ENCODE measurements at places on chromosomes 6 and 20.

DNA sequence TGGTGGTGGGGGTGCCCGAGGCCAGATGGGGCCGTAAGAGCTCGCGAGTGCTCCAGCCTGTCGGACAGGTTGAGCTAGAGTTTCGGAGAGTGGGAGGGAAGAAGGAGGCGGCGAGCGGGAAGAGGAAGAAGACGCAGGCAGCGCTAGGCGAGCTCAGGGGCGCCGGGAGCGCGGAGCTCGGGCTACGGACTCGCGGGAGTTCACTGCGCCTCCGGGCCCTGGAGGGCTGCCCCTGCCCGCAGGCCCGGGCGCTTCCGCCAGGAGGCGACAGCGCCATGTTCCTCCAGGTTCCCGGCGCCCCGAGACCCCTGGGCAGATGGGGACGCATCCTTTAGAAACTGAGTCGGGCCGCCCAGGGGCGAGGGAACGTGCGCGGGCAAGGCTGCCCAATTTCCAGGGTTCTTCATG is 984 bp downstream of the TFAP2C start:
- no peak for DNase-seq
- no peaks in the 10 kb centered on the region for H3K36me3 ChIP-seq
- peaks cover 100% of the 10 kb centered on the region for H3K27me3 ChIP-seq
- peak overlapping the region; percentile 61 for H3K4me3 ChIP-seq
- peaks cover 53% of the 10 kb centered on the region for H3K4me1 ChIP-seq

GRCh38 chr6:5670381-5670780 is 336.3 kb downstream of the NRN1 start:
- no peak overlapping the region for H3K4me3 ChIP-seq
- DNase-seq: no peak
- peak overlapping the region; percentile 68 for H3K27ac ChIP-seq
- H3K36me3 ChIP-seq: no peaks in the 10 kb centered on the region
- peaks cover 48% of the 10 kb centered on the region for H3K4me1 ChIP-seq
- H3K27me3 ChIP-seq: no peaks in the 10 kb centered on the region

DNA sequence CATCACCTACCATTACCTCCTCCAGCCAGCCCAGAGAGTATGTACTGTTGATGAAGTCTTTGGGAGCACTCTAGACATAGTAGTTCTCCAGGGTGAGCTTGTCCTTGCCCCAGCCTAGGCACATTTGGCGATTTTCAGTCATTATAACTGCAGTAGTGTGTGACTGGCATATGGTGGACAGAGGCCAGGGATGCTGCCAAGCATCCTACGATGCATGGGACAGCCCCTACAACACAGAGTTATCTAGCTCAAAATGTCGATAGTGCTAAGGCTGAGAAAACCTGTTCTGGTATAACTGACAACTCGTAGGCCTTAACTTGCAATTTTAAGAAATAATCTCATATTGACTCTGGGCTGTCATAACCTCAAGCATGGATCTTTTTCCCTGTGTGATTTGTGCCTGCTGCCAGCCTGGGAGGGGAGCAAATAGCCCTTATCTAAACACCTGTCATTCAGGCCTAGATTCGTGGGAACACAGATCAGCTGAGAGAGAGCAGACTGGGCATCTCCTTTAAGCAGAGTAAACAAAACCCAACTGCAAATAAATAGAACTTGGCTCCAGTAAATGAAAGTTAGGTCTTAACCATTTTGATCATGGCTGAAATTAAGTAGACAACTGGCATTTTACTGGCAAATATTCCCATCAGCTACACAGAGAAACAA is 102.6 kb downstream of the SPTLC3 start:
- no peaks in the 10 kb centered on the region for H3K4me1 ChIP-seq
- no peaks in the 10 kb centered on the region for H3K36me3 ChIP-seq
- no peaks in the 10 kb centered on the region for H3K27me3 ChIP-seq
- no peak for DNase-seq
- no peak overlapping the region for H3K4me3 ChIP-seq
- H3K27ac ChIP-seq: no peak overlapping the region

- no peak overlapping the region for H3K4me3 ChIP-seq
- H3K36me3 ChIP-seq: no peaks in the 10 kb centered on the region
- H3K27me3 ChIP-seq: no peaks in the 10 kb centered on the region
- no peak for DNase-seq
Observed at GRCh38 chr6:149209871-149210775, 107.4 kb upstream of the TAB2 start.

DNA sequence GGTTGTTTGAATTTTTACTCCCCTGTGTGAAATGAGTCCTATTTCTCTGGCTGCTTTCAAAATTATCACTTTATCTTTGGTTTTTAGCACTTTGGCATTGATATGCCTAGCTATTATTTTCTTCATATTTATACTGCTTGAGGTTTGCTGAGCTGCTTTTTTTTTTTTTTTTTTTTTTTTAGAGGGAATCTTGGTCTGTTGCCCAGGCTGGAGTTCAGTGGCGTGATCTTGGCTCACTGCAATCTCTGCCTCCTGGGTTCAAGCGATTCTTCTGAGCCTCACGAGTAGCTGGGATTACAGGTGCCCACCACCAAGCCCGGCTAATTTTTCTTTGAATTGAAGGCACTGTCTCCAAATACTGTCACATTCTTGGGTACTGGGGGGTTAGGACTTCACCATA is 40.6 kb downstream of the STXBP5 start:
- peaks cover 86% of the 10 kb centered on the region for H3K36me3 ChIP-seq
- no peak overlapping the region for H3K27ac ChIP-seq
- no peaks in the 10 kb centered on the region for H3K4me1 ChIP-seq

- no peaks in the 10 kb centered on the region for H3K4me1 ChIP-seq
- H3K27me3 ChIP-seq: peaks cover 91% of the 10 kb centered on the region
Observed at GRCh38 chr6:28737750-28738395, 185.9 kb downstream of the TRIM27 start.

- no peak overlapping the region for H3K27ac ChIP-seq
- DNase-seq: no peak
- peaks cover 29% of the 10 kb centered on the region for H3K27me3 ChIP-seq
Observed at GRCh38 chr20:31858760-31859083, 11.6 kb downstream of the DUSP15 start.

DNA sequence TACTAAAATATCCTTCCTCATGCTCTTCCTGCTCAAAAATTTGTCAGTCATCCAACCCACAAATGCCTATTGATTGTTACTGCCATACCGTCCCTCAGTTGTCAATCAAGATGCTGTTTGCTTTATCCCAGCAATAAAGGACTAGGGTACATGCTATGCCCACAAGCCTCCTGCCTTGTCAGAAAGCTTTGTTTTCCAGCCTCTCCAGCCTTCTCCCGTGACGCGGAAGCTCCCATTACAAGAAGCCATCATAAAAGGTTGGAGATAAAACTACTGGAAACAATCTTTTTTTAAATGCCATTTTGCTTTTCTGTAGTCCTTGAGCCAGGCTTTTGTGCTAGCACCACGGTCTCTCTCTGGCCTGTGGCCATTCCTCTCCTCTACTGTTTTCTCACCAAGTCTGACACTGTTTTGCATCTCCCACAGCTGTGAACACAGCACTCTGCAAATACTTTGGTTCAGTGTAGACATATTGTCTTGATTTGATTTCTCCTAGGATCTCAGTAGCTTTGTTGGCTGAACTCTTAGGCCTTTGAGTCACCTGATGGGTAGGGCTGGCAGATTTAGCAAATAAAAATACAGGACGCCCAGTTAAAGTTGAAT is 495.7 kb upstream of the JARID2 start:
- no peaks in the 10 kb centered on the region for H3K36me3 ChIP-seq
- peaks cover 12% of the 10 kb centered on the region for H3K4me1 ChIP-seq
- H3K27me3 ChIP-seq: no peaks in the 10 kb centered on the region
- no peak overlapping the region for H3K4me3 ChIP-seq
- H3K27ac ChIP-seq: no peak overlapping the region

DNA sequence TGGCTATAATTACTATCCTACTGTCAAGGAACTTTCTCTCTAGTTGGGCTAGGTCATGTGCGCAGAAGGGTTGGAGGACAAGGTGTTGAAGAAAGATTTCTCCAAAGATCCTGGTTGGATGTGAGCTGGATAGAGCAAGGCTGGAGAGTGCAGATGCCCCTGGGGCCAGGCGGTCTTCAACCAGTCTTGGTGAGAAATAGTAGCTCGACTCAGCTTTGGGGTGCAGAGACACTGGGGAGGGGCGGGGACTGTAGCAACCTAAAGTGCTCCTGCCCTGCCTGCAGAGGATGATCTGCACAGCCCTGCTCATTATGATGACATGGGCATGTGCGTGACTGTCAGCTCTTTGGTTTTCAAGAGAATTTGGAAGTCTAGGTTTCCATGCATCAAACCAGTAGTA is 35.9 kb downstream of the PHACTR3 start:
- no peak overlapping the region for H3K27ac ChIP-seq
- H3K36me3 ChIP-seq: no peaks in the 10 kb centered on the region
- H3K27me3 ChIP-seq: no peaks in the 10 kb centered on the region
- no peaks in the 10 kb centered on the region for H3K4me1 ChIP-seq
- DNase-seq: no peak

DNA sequence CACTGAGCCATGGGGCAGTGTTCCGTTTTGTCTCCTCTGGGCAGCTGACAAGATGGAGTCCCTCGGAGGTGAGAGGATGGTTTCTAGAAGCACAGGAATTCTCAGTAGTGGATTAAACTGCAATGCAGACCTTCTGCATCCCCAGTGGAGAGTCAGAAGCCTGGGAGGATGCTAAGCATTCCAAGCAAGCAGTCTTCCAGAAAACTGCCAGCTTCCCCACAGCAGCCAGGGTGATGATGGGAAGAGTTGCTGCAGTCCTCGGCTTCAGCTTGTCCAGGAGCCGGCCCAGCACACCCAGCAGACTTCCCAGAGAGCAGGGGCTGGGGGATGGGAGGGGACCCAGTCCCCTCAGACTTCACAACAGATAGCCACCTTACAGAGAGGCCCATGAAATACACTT is 163.6 kb downstream of the LY86 start:
- no peaks in the 10 kb centered on the region for H3K36me3 ChIP-seq
- H3K4me3 ChIP-seq: no peak overlapping the region

DNA sequence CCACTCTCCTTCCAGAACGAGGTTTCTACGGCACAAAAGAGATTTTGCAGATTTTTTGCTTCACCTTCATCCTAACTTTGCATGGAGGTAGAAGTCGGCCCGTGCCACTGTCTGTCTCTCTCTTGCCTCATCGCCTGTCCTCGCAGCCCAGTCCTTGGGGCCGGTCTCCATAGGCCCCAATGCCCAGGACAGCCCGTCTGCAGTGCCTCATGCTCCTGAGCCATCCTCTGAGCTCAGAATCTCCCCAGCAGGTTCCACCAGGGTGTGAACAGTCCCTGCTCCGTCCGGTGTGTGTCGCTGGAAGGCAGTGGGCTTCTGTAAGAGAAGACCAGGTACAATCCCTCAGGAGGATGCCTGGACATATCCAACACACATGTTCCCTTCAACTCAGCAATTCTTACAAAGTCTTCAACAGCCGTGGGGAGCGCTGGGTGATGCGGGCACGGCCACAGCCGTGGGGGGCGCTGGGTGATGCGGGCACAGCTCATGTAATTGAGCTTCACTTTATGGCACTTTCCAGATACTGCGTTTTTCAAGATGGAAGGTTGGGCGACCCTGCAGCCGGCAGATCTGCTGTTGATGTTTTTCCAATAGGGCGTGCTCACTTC is 231.9 kb downstream of the DLL1 start:
- H3K36me3 ChIP-seq: no peaks in the 10 kb centered on the region
- no peak overlapping the region for H3K27ac ChIP-seq
- H3K4me1 ChIP-seq: no peaks in the 10 kb centered on the region
- no peaks in the 10 kb centered on the region for H3K27me3 ChIP-seq
- H3K4me3 ChIP-seq: no peak overlapping the region

DNA sequence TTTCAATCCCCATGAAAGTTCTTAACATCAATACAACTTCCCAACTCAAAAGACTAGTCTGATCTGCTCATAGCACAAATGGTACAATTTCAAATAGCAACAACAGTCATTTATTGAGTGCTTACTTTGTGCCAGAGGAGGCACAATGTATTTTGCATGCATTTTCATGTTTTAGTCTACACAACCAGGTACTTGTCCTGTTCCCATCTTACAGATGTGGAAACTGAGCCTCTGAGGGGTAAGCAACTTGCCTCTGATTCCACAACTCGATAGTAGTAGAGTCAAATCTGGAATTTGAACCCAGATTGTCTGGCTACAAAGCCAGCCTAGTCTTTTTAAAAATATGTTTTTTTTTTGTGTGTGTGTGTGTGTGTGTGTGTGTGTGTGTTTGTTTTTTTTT is 45.6 kb upstream of the TBC1D7 start:
- peaks cover 44% of the 10 kb centered on the region for H3K4me1 ChIP-seq
- no peaks in the 10 kb centered on the region for H3K27me3 ChIP-seq
- no peak for DNase-seq
- H3K36me3 ChIP-seq: peaks cover 17% of the 10 kb centered on the region
- no peak overlapping the region for H3K4me3 ChIP-seq

- no peaks in the 10 kb centered on the region for H3K27me3 ChIP-seq
- no peak overlapping the region for H3K4me3 ChIP-seq
- H3K27ac ChIP-seq: no peak overlapping the region
- DNase-seq: no peak
Observed at GRCh38 chr6:167108278-167108677, 14.6 kb upstream of the CCR6 start.

DNA sequence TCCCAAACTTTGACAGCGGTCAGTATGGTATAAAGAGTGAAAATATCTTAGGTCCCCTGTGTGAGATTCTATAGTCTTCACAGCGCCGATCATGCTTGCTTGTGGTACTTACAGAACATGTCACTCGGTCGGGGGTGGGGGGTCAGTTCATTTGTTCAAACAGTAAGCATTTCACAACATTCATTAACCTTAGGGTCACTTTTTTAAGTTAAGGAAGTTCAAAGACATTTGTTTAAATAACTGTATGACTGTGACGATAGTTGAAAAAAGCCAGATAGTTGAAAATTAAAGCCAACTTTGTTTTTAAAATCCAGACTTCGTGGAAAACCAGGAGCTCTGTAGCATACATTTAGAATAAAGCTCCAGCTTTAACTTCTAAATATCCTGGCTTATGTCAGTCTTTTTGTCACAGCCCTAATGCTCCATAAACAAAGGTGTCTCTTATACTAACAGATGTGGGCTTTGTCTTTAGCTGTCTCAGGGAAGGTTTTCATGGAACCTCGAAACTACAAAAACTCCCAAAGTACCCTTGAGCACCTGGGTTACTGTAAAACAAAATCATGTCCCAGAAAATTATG is 57.9 kb upstream of the PHACTR2 start:
- H3K27ac ChIP-seq: no peak overlapping the region
- no peaks in the 10 kb centered on the region for H3K27me3 ChIP-seq
- H3K4me1 ChIP-seq: no peaks in the 10 kb centered on the region
- H3K4me3 ChIP-seq: no peak overlapping the region
- DNase-seq: no peak

- H3K4me3 ChIP-seq: no peak overlapping the region
- H3K36me3 ChIP-seq: peaks cover 48% of the 10 kb centered on the region
- no peaks in the 10 kb centered on the region for H3K27me3 ChIP-seq
- no peak for DNase-seq
- peak overlapping the region; percentile 71 for H3K27ac ChIP-seq
Observed at GRCh38 chr6:108575905-108576494, 15.3 kb downstream of the FOXO3 start.

- no peaks in the 10 kb centered on the region for H3K36me3 ChIP-seq
- H3K27ac ChIP-seq: no peak overlapping the region
- H3K27me3 ChIP-seq: no peaks in the 10 kb centered on the region
- no peak for DNase-seq
- H3K4me3 ChIP-seq: no peak overlapping the region
Observed at GRCh38 chr6:138815797-138816528, 20.1 kb downstream of the ECT2L start.
